ENCODE measurements at places on chromosomes 5 and 9. TPM values are rescaled to one million over a fixed set of nuclear protein-coding genes. Genes with fewer than 3 reads are reported as not detected.

Gene ENTREP1
- not detected for total RNA-seq

Gene HK3
- total RNA-seq: not detected

- no peak for DNase-seq
These were observed 514.0 kb upstream of the KLF4 start for GRCh38 chr9:108003526-108003925.

Gene NR4A3
- total RNA-seq: 113 TPM

Gene CXCL14
- not detected for total RNA-seq
